ENCODE measurements at places on chromosomes 3 and 15. TPM values are rescaled to one million over a fixed set of nuclear protein-coding genes. Genes with fewer than 3 reads are reported as not detected.
A peak's percentile ranks its signal among the peaks of the same experiment; 100 is the strongest.

The AGTR1 gene
- total RNA-seq: 8.9 TPM

DNA sequence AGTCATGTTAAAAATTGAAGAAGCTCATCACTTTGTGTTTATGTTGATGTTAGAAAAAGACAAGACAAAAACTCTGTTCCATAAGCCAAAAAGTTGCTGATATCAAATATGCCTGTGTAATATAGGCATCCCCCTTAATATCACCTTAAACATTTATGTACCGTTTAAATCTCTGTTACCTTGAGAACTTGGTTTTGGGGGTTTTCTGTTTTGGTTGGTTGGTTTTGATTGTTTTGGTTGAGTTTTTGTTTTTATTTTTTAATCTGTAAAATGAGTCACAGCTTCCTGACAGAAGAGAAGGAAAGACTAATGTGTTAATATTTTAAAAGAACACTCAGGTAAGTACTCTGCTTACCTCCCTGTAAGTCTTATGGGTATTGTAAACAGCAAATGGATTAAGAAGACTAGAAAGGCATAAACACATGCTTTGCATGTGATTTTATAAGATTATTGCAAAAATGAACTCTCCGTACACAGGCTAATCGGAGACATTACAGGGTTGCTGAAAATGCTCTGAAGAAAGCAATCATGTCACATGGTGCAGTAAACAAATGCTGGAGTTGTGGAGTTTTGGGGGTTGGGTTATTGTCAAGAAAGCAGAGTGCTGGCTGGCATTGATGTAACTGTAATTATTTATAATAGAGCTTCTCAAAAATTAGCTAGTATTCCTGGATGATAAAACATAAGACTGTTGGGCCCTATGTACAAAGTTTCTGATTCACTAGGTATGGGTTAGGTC is 69.5 kb upstream of the MBNL1 start:
- no peak for DNase-seq

The CD200R1 gene
- total RNA-seq: 1.3 TPM

- peak; percentile 82 for DNase-seq
These were observed 6.3 kb upstream of the HES1 start for GRCh38 chr3:194129581-194130133.

GRCh38 chr15:77026501-77027110 is 31.7 kb downstream of the PSTPIP1 start:
- DNase-seq: peak; percentile 41

GRCh38 chr15:86570738-86571137 is 491.1 kb downstream of the AGBL1 start:
- DNase-seq: no peak

- DNase-seq: no peak
These were observed 376.7 kb upstream of the PDZRN3 start for GRCh38 chr3:74001436-74001835.

DNA sequence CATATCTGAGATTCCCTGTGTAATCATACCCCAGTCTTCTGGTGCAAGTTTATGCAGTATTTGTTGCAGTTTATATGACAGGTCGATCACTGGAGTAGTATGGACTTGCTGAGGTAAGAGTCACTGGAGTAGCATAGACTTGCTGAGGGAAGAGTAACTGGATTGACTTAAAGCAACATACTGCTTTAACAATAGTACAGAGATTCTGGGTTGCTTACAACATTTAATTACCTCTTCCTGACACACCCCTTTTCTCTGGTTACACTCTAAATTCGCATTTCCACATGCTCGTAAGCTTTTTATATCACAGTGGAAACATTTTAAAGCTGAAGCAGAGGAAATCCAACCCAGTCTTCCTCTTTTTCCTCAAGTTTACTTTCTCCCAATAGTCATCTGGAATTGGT is 11.8 kb downstream of the AAGAB start:
- DNase-seq: no peak

DNA sequence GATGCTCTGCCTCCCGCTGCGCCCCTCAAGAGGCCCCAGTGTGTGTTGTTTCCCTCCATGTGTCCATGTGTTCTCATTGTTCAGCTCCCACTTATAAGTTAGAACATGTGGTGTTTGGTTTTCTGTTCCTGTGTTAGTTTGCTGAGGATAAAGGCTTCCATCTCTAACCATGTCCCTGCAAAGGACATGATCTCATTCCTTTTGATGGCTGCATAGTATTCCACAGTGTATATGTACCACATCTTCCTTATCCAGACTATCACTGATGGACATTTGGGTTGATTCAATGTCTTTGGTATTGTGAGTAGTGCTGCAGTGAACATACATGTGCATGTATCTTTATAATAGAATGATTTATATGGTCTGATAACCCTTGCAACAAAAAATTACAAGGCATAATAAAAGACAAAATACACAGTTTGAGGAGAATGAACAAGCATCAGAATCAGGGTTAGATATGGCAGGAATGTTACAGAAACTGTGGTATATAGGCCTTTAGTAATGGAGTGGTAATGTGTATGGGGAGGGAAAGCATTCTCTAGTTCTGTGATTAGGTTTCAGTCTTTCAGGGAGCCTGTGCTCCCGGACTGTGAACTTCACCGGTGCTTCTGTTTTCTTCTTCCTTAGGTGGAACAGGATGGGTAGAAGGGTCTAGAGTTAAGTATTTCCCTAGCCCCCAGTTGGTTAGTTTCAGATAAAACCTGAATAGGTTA is 27.1 kb downstream of the GRM2 start:
- no peak for DNase-seq

DNA sequence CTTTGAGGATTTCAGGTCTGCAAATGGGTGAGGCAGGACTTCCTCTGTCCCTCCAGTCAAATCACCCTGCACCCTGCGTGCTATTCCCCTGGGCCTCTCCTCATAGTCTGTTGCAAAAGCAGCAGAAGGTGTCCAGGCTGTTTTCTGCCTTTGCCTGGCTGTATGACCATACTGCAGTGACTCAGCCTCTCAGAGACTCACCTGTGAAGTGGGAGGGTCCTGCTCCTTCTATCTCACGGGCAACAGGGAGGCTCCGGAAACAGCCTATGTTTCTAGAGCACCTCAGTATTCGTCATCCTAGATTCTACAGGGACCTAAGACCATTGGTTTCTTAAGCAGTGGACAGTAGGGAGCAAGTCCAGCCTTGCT is 216.4 kb downstream of the TLE3 start:
- no peak for DNase-seq

The MEIS2 gene
- 55.2 TPM for total RNA-seq

The FES gene
- 31.7 TPM for total RNA-seq

GRCh38 chr3:142270407-142270806 is 45.0 kb upstream of the GK5 start:
- no peak for DNase-seq

DNA sequence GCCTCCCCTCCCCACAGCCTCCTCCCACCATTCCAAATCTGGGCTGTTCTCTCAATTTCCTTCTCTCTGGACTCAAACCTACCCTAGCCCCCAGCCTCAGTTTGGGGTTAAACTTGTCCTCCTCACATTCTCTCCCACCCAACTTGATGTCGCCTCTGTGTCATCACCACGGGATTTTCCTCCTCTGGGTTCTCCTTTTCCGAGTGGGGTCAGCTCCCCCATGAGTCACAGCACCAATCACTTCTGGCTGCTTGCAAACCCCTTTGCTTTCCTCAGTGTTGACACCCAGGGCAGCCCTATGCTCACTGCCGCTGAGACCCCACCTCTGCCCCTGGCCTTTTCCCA is 451 bp downstream of the CCR5AS start:
- no peak for DNase-seq

The EIF4E3 gene
- total RNA-seq: 44.2 TPM

The NCKIPSD gene
- total RNA-seq: 14.0 TPM

The CXCR6 gene
- total RNA-seq: 0.42 TPM

The IQCF5 gene
- not detected for total RNA-seq

Measured in posterior vena cava (tissue), 2 donors.